ENCODE measurements at places on chromosomes 1 and 21.

- DNase-seq: no peak
These were observed 5.7 kb downstream of the FHL3 start for GRCh38 chr1:37999430-38000232.

DNA sequence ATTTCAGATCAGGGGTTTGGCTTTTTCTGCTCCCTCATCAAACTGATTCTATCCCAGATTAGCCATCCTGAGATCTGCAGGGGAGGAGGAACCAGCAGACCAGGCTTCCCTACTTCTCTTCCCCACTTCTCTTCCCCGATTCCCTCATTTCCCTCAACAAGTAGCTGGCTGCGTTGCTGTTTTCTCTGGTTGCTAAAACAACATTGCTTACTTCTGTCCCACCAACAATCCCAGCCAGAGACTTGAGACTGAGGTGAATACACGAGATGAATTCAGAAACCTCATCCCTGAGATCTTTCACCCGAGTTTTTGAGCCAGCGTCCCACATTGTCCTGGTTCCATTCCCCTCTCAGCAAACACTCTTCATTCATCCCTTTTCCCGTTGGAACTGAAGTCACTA is 22.4 kb downstream of the DYRK3 start:
- DNase-seq: no peak

GRCh38 chr1:94927405-94928175 is 680 bp upstream of the CNN3 start:
- DNase-seq: no peak

DNA sequence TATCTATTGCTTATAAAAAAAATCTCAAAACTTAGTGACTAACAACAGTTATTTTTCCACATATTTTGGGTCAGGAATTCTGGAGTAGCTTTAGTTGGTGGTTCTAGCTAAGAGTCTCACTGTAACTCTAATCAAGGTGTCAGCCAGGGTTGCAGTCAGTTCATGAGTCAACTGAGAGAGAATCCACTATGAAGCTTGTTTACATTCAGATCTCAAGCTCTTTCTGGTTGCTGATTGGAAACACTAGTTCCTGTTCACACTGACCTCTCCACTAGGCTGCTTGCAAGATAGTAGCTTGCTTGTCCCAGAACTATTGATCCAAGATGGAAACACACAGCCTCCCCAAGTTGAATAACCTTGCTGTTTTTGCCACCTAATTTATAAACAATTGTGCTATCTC is 1192.1 kb upstream of the B3GALT2 start:
- DNase-seq: no peak

DNA sequence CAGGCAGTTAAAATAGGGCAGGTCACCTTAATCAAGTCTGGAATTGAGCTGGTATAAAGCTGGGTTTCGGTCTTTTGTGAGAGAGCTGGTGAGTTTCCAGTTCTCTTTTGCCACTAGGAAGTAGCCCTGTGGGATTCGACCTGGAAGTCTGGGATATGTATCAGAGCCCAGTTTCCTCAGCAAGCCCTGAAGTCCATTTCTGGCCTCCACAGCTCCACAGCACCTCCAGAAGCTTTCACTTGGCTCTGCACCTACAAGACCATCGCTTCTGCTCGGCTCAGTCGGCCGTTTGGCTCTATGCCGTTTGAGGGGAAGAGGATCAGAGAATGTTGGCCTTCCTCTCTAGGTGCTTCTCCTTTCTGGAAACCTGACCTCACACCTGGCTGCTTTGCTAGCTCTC is 148.0 kb downstream of the GALNT2 start:
- no peak for DNase-seq

- no peak for DNase-seq
These were observed 53.9 kb downstream of the LAMC2 start for GRCh38 chr1:183239793-183240525.

GRCh38 chr1:234094172-234094571 is 189.7 kb downstream of the SLC35F3 start:
- no peak for DNase-seq

- DNase-seq: no peak
These were observed 21.3 kb upstream of the RUNX3 start for GRCh38 chr1:24951337-24951736.

GRCh38 chr21:36261459-36261858 is 58.5 kb upstream of the MORC3 start:
- no peak for DNase-seq
